Stimulated activated CD8-positive, alpha-beta memory T cell treated with anti-CD3 and anti-CD28 coated beads, Interleukin-4, amount 100 ng/mL, for 24 hours (primary cell): ENCODE measurements at places on chromosomes 3 and 15.

DNA sequence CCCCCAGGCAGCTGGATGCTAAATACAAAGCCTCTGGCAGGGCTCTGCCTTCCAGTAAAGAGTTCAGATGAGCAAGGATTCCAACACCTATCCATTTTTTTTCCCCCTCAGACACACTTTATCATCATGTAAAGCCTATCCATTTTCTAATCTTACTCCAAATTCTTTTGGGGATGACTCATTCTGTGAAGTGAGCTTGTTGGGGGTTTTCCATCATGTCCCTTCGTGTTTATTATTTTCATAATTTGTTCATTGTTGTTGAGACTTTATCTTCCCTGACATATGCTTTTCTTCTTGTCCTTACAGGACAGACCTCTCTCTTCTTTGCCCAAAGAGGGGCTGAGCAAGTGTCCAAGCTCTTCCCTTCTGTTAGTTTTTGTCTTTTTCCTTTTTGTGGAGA lies 34.7 kb upstream of the SH3BP5 start:
- no peak for DNase-seq

- no peak for DNase-seq
Observed at GRCh38 chr3:45545476-45545875, 49.1 kb upstream of the LIMD1 start.

DNA sequence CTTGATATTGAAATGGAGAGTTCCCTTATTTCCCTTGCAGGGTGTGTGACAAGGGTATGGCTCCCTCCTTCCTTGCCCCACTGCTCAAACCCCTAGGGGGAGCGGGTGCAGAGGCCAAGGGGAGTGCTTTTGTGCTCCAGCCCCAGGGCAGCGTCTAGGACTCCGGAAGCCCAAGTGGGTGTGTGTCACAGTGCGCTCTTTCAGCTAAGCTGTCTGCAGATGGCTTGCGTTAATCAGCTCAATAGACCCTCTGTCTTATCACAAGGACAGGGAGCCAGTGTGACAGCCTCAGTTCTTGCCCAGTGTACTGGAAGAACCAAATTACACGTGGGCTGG lies 523.6 kb upstream of the LMCD1 start:
- no peak for DNase-seq

GRCh38 chr3:124791639-124792151 lies 61.4 kb downstream of the UMPS start:
- DNase-seq: no peak

DNA sequence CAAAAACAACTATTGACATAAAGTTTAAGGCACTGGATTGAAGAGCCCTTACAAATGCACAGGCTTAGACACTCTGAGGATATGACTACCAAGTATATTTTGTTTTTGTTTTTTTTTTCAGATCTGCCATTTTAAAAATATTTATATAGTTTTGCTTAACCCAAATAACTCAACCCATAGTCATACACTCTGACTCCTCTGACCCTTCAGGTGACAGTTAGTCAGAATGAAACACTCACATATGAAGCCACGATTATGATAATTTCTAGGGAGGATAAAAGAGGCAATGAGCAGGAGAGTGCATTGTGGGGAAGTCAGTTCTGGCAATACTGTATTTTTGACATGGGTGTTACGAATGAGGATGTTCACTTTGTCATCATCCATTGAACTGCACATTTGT lies 774.7 kb downstream of the MECOM start:
- no peak for DNase-seq

DNA sequence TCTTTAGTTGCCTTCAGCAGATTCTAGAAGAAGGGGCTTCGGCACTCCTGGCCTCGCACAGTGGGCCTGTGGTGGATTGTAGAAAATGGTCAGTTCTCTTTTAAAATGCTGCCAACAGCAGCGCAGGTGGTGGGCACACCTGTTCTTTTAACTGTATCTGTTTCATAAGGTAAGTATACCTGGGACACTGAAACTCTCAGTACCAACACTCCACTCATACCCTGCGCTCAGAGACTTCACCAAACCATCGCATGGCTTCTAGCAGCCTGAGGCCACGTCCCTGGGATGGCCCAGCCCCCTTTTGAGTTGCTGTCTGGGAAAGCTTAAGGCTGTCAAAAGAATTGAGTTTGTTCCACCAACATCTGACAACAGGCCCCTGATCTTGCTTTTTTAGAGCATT lies 56.7 kb upstream of the MCF2L2 start:
- no peak for DNase-seq

DNA sequence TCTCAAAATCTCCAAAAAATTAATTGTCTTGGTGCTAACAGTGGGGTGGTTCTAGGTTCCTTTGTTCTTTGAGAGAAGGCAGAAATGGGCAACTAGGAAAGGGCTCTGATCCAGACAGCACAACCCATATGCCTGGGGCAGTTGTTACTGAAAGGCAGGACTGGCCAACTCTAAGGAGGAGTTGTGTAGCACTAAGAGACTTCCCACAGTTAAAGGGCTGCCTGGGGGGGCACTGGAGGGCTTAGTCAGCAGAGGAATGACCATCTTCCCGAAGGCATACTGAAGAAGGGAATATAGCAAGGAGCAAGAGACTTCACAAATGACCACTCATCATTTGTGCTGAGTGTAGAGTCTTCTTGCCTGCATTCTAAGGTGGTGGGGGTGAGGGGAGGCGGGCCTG lies 15.8 kb downstream of the ILDR1 start:
- DNase-seq: no peak

- DNase-seq: no peak
Observed at GRCh38 chr15:63238796-63239195, 38.6 kb upstream of the APH1B start.

DNA sequence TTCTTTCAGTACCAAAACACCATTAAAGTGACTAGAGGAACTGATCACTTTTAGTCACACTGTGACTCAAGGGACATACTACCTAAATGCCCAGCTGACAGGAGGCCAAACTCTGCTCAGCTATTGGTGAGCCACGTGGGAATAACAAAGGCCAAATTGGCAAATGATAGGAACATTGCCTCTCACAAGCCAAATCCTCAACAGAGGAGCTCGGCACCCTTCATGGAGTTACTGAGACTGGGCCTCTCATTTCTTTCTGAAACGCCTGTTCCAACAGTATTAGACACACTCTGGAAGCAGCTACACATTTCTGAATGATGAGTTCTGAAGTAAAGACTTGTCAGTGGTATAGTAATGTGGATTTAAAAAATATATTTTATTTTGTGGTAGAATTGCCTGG lies 166.0 kb upstream of the COL8A1 start:
- DNase-seq: no peak
